ENCODE measurements at places on chromosomes 2 and 18. TPM values are rescaled to one million over a fixed set of nuclear protein-coding genes. Genes with fewer than 3 reads are reported as not detected.

Gene DUSP19
- 9.3 TPM for total RNA-seq

Gene MSTN
- 7.2 TPM for total RNA-seq

Gene REG1B
- not detected for total RNA-seq

Gene ZSWIM2
- total RNA-seq: not detected

Gene ADD2
- total RNA-seq: 64.5 TPM

Gene PJVK
- 6.2 TPM for total RNA-seq

Gene ALPI
- total RNA-seq: not detected

Gene HOXD4
- 0.33 TPM for total RNA-seq

Gene ERBB4
- 17.9 TPM for total RNA-seq

Gene FOXD4L1
- total RNA-seq: not detected

Gene ABCG8
- 0.27 TPM for total RNA-seq

Gene RTTN
- total RNA-seq: 72.8 TPM

Gene MPP4
- total RNA-seq: 156 TPM

Gene SIGLEC15
- total RNA-seq: 0.99 TPM

Gene ORMDL1
- 175 TPM for total RNA-seq

Gene RIOK3
- total RNA-seq: 91.9 TPM

Gene IL1B
- 1.6 TPM for total RNA-seq

Gene CD8B2
- total RNA-seq: 0.11 TPM

Gene ABHD1
- total RNA-seq: 0.49 TPM

Gene SERPINB2
- 2.0 TPM for total RNA-seq

Gene RAB27B
- total RNA-seq: 8.7 TPM

Gene KHK
- total RNA-seq: 2.5 TPM

Gene SLC40A1
- 129 TPM for total RNA-seq

Gene CDKL4
- 4.1 TPM for total RNA-seq

Gene NMS
- total RNA-seq: not detected

Gene PUM2
- total RNA-seq: 216 TPM

Gene TUBB8B
- total RNA-seq: not detected

Gene TUBA4B
- total RNA-seq: not detected

Gene MEP1B
- not detected for total RNA-seq

Gene STAT4
- 5.8 TPM for total RNA-seq

Gene MGAT4A
- total RNA-seq: 38.6 TPM

Gene GALNT14
- 2.2 TPM for total RNA-seq

Gene CFAP65
- not detected for total RNA-seq

Gene CAPN14
- 0.60 TPM for total RNA-seq

Gene CXXC1
- 62.3 TPM for total RNA-seq

Gene RBKS
- total RNA-seq: 3.2 TPM

Gene TANC1
- 67.7 TPM for total RNA-seq

Gene KLHL14
- 15.2 TPM for total RNA-seq

Gene SPATA3
- not detected for total RNA-seq

Gene MDH1B
- total RNA-seq: 3.5 TPM

Gene REG1A
- not detected for total RNA-seq

Gene CPLX4
- total RNA-seq: 46.1 TPM

Gene DSG2
- total RNA-seq: 18.5 TPM

Gene GPD2
- 72.7 TPM for total RNA-seq

Gene TMEM247
- not detected for total RNA-seq

Gene HSBP1L1
- 6.3 TPM for total RNA-seq

Gene CERKL
- total RNA-seq: 39.1 TPM

Gene ZNF804A
- 21.1 TPM for total RNA-seq

Gene SKA1
- 2.5 TPM for total RNA-seq

Gene THADA
- 65.4 TPM for total RNA-seq

Gene MYO1B
- 150 TPM for total RNA-seq

Gene CTLA4
- 0.44 TPM for total RNA-seq

Gene LCT
- total RNA-seq: not detected

All from camera-type eye (tissue), 1 donor.